CD4-positive, alpha-beta T cell treated with Interleukin-21 for 1 hour (primary cell): ENCODE measurements at places on chromosomes 7 and 10.

- DNase-seq, result no peak
Measured at GRCh38 chr7:2289111-2289586, 25.1 kb downstream of the SNX8 start.

- DNase-seq, result no peak
Measured at GRCh38 chr10:117439243-117439912, 64.1 kb upstream of the PDZD8 start.

DNA sequence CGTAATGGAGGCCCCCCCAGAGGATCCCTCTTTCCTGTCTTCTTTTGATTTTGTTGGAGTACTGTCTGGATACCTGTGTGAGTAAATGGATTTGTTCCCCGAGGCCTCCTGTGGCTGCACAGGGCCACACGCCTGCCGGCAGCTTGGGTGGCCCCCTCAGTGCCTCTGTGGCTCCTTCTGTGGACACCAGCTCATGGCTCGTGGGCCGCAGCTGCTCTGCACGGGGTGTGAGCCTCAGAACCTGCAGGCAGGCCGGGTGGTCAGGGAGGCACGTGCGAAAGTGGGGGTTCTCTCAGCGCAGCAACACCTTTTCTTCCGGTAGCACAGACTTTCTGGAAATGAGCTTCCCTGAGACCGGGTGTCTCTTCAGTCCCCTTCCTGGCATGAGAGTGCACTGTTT, 70.3 kb downstream of the WDR37 start:
- no peak for DNase-seq

- peak; percentile 30 for DNase-seq
Measured at GRCh38 chr7:73828107-73828803, 2.5 kb upstream of the CLDN4 start.

- no peak for DNase-seq
Measured at GRCh38 chr10:133068111-133069032, 19.4 kb upstream of the ADGRA1 start.

DNA sequence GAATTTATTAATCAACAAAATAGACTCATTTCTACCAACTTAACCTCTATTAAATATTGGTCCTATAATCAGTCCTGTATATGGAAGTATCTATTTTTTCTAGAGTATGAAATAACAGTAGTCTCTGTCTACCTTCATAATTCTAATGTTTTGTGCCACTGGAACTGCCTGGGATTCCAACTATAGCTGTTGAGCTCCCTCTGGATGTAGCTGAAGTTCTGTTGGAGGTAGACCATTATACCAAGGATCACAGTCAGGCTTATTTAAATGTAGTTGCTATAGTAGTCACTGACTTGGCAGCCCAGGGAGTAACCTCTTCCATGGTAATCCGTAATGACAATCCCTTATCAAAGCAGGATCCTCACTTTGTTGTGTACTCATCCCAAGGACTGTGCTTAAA, 48.5 kb upstream of the PHYHIPL start:
- DNase-seq, result no peak

DNA sequence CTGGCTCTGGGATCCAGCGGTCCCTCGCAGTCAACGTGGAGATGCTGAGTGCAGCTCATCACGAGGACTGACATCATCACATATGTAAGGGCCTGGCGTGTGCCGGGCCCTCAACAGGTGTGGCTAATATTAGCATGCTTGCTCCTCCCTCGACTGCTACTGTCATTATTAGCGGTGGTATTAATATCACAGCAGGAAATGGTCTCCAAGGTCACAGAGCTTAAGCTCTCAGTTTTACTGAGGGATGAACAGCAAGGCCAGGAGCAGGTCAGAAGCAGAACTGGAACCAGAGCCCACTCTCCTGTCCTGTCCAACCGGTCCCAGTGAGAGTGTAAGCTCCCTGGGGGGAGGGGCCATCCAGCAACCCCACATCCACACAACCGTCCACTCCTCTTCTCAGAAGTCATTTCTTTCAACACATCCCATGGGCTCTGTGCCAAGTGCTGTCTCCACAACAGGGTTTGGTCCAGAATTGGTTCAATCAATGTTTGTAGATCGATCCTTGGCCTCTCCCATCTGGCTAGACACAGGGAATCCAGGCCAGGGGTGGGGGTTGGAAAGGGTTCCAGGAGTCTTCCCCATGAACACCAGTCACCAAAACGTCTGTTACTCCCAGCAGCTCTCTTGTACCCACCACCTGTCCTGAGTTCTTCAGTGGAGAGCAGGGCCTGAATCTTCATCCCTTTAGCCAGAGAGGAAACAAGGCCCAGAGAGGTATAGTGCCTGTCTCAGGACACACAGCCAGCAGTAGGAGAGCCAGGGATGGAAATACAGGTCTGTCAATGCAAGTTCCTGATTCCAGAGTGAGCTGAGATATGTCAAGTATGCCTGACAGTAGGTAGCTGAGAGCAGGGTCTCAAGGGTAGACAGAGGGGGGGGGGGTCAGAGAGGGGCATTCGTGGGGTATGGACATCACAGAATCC, 45.3 kb upstream of the ZMIZ1 start:
- DNase-seq, result no peak

GRCh38 chr10:75717126-75717916, 285.9 kb downstream of the LRMDA start:
- DNase-seq, result no peak

GRCh38 chr7:30836991-30837390, 65.8 kb downstream of the MINDY4 start:
- DNase-seq, result no peak
